ENCODE measurements at places on chromosomes 7 and 10. TPM values are rescaled to one million over a fixed set of nuclear protein-coding genes. Genes with fewer than 3 reads are reported as not detected.
A peak's percentile ranks its signal among the peaks of the same experiment; 100 is the strongest.

GRCh38 chr10:114647545-114648138, 10.4 kb downstream of the ABLIM1 start:
- DNase-seq = no peak
- H3K27ac ChIP-seq = no peak overlapping the region
- H3K36me3 ChIP-seq = no peaks in the 10 kb centered on the region
- H3K4me1 ChIP-seq = peaks cover 4% of the 10 kb centered on the region
- H3K4me3 ChIP-seq = no peak overlapping the region

DNA sequence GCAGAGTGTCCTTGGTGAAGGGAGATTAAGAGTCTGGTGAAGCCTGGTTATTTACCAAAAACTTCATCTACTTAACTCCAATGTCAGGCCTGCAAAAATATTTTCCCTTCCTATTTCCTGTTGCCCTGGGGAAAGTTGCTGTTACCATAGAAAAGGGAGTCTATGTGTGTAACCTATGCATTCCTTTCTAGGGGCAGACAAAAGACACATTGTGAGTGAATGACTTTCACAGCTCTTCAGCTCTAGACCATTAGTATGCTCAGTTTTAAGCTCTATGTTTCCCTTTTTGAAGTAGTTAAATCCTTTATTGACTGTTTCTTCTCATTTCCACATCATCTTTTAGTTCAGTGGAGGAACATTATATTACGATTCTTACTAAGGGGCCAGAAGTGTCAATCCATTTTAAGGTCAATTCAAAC, 45.6 kb upstream of the SGCE start:
- H3K27ac ChIP-seq = no peak overlapping the region
- H3K4me1 ChIP-seq = peaks cover 4% of the 10 kb centered on the region
- no peak for DNase-seq
- no peaks in the 10 kb centered on the region for H3K27me3 ChIP-seq
- H3K4me3 ChIP-seq = no peak overlapping the region

DNA sequence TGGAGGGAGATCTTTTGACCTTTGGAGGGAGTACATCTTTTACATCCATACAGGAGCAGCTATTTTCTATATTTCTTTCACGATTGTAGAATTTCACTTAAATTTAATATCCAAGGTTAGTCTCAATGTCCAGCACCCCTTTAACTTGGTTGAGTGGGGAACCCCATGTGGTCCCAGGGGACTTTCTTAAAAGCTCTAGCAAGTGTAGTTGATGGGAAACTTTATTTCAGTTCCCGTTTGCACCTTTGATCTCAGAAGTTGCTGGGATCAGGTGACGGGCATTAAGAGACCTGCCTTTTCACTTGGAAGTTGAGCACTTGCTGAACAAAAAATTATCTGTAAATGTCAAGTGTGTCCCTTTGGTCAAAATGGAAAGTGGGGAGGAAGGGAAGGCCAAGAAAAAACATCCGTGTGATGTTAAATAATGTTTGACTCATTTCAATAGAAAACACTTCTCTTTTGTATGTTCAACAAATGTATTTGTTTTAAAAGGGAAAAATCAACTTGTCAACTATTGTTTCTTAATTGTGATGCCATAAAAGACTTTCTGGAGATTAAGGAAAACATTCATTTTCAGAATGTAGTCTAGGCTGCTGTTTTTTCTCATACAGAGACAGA, 370.1 kb upstream of the GALNT17 start:
- H3K36me3 ChIP-seq = no peaks in the 10 kb centered on the region
- no peak overlapping the region for H3K27ac ChIP-seq
- DNase-seq = no peak

GRCh38 chr10:123522702-123523312, 143.3 kb upstream of the GPR26 start:
- H3K4me1 ChIP-seq = no peaks in the 10 kb centered on the region
- no peak for DNase-seq
- no peaks in the 10 kb centered on the region for H3K36me3 ChIP-seq
- H3K4me3 ChIP-seq = no peak overlapping the region
- H3K27ac ChIP-seq = no peak overlapping the region

DNA sequence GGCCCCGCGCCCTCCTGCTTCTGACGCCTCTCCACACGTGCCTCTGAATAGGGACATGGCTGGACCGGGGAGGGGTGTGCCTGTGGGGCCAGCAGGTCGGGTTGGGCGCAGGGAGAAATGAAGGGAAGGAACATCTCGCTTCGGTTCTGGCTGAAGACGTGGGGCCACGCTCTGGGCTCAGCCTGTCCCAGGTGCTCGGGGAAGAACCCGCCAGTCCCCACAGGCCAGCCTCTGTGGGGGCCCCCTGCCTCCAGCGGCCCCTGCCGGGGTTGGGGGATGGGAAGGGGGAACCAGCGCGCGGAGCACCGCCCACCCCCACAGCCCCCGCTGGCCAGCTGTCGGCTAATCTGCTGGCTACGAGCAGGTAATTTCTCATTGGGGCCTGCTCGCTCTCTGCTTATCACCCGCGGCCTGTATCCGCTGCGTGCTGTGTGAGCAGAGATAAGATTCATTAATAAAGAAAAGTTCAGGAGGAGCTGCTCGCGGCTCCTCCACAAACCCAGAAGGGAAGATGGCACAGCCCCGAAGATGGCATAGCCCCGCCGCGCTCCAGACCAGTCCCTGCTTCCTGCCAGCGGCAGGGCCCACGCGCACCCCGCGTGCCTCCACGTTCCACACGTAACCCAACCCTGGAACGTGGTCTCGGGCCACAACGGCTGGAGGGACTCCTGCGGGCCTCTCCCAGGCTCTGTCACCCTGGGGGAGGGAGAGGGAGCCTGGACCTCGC, 186.2 kb downstream of the ELFN1 start:
- H3K27ac ChIP-seq = no peak overlapping the region
- DNase-seq = no peak
- no peaks in the 10 kb centered on the region for H3K4me1 ChIP-seq
- H3K4me3 ChIP-seq = no peak overlapping the region

DNA sequence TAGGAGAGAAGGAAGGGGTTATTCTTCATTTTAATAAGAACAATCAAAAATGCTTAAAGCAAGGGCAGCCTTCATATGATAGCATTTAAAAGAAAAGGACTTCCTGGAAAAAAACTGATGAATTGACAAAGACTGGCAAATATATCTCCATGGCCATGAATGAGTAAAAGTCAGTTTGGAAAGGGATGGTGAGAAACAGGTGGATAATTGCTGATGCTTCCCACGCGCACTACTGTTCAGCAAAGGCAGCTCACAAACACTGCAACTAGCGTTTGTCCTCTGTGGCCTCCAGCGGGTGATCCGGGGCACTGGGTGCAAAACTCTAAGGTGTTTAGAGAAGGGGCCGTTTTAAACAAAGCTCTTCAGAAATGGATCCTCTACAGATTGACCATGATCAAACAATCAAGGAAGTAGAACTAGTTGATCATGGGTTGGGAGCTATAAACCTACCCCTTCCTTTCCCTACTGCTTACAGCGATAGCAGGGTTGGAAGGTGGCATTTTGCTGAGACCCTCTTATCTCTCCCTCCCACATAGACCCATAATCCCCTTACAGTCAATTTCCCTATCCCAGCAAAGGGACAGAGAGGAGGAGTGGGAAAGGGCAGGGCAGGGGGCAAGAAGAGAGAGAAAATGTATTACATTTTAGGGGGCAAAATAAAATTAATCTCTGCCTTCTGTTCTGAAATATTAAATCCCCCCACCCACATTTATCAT, 53.8 kb downstream of the SMURF1 start:
- peaks cover 6% of the 10 kb centered on the region for H3K4me1 ChIP-seq
- no peaks in the 10 kb centered on the region for H3K27me3 ChIP-seq
- H3K27ac ChIP-seq = no peak overlapping the region
- no peak overlapping the region for H3K4me3 ChIP-seq
- DNase-seq = no peak

The ASAH2 gene
- 0.48 TPM for total RNA-seq

DNA sequence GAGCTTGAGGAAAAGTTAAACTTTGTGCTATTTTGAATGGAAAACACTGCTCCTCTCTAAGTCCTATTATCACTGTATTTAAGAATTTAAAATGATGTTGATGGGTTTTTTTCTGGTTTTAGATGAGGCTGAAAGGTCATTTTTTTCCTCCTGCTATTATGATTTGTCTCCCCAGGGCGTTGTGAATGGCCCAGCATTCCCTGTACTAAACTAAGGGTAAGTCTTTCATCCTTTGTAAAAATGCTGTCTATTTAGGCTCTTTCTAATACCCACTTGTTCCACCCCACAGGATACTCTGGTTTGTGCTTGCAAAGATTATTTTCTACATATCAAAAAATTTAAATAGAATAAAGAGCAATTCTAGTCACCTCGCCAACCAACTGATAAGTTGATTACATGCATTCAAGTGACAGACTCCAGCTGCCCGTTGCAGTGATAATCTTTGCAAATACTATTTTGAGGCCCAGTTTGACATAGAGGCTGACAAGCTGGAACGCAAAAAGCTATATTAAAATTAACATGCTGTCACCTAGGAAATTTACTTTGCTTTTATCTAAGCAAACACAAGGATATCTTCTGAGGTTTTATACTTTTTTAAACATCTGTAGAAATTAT, 222.3 kb upstream of the TMEM229A start:
- no peak overlapping the region for H3K4me3 ChIP-seq
- H3K36me3 ChIP-seq = no peaks in the 10 kb centered on the region
- H3K27ac ChIP-seq = no peak overlapping the region
- no peaks in the 10 kb centered on the region for H3K27me3 ChIP-seq

DNA sequence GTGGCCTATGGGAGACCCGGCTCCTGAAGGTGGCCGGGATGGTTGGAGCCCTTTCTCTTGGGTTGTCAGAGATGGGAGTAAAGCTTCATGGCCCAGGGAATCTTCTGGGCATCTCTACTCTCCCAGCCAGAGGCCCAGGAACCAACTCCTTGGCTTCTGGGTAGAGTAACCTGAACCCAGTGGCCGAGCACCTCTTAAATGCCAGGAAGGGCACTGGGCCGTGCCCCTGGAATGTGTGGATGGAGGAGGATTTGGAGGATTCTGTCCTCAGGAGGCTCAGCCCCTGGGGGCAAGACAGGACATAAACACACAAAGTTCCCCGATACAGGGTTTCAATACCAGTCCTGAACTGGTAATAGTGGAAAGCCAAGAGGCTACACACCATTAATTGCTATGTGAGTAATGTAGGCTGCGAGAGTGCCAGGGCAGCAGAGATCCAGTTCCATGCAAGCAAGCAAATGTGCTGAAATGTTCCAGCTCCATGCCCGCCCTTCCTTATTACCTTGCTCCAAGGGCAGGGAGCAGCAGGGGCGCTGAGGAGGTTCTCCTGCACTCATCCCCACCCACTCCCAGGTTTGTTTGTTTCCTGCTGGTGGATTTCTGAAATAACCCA, 1.2 kb downstream of the PALD1 start:
- no peaks in the 10 kb centered on the region for H3K36me3 ChIP-seq
- no peak for DNase-seq
- no peaks in the 10 kb centered on the region for H3K27me3 ChIP-seq
- peak overlapping the region; percentile 50 for H3K4me3 ChIP-seq
- peaks cover 28% of the 10 kb centered on the region for H3K4me1 ChIP-seq

DNA sequence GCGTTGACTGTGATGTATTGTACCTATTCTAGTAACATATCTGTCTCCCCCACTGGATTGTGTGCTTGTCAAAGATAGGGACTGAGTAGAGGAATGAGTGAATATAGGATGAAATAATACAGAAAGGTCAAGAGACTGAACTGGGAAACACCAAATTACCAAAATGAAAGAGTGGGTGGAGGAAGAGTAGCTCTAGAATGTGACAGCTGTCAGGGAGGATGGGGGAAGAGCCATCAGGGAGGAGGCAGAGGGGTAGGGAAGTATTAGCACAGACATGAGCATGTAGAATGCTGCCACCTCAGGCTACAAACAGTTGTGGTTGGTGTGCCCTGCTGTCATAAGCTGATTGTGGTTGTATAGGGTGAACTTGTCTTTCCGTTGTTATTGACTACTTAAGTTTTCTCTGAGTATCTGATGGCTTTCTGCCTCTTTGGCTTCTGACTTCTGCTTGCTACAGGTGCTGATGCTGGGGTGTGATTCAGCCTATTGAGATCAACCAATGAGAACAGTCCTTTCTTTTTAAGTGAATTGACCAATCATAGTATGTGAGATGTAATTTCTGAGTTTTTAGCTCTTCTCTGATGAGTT, 5.6 kb downstream of the CCSER2 start:
- no peak overlapping the region for H3K27ac ChIP-seq
- no peak for DNase-seq
- no peaks in the 10 kb centered on the region for H3K27me3 ChIP-seq
- no peaks in the 10 kb centered on the region for H3K36me3 ChIP-seq
- no peak overlapping the region for H3K4me3 ChIP-seq
- H3K4me1 ChIP-seq = peaks cover 22% of the 10 kb centered on the region

The NACAD gene
- total RNA-seq = 19.7 TPM

The KIF5B gene
- total RNA-seq = 67.9 TPM

The ZPBP gene
- not detected for total RNA-seq

DNA sequence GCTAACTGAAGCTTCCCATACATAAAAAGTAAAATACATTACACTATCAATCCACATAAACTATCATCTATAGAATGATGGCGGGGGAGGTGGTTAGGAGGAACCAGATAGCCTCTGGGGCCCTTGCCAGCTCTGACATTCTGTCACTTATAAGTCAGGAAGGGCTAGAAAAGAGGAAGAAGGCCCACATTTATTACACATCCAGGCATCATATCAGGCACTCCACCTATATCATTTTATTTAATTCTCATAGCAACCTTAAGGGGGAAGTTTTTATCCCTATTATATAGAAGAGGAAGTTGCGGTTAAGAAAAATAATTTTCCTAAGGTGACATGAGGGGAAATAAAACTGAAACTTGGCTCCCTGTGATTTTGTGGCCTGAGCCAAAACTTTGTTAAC, 29.9 kb downstream of the HEPACAM2 start:
- DNase-seq = no peak
- no peaks in the 10 kb centered on the region for H3K4me1 ChIP-seq
- H3K27ac ChIP-seq = no peak overlapping the region
- H3K27me3 ChIP-seq = no peaks in the 10 kb centered on the region
- no peak overlapping the region for H3K4me3 ChIP-seq

The SORBS1 gene
- 126 TPM for total RNA-seq

The SPDYE3 gene
- not detected for total RNA-seq

The PLXNA4 gene
- total RNA-seq = 11.4 TPM

GRCh38 chr10:125802739-125803138, 20.3 kb downstream of the UROS start:
- no peak overlapping the region for H3K4me3 ChIP-seq
- H3K4me1 ChIP-seq = peaks cover 1% of the 10 kb centered on the region
- H3K36me3 ChIP-seq = no peaks in the 10 kb centered on the region
- H3K27me3 ChIP-seq = no peaks in the 10 kb centered on the region
- no peak for DNase-seq
- H3K27ac ChIP-seq = no peak overlapping the region

Measured in ovary (tissue), 10 donors.